ENCODE measurements at places on chromosomes 3 and 15.

GRCh38 chr3:104951426-104951825 lies 415.3 kb upstream of the ALCAM start:
- no peak for DNase-seq

DNA sequence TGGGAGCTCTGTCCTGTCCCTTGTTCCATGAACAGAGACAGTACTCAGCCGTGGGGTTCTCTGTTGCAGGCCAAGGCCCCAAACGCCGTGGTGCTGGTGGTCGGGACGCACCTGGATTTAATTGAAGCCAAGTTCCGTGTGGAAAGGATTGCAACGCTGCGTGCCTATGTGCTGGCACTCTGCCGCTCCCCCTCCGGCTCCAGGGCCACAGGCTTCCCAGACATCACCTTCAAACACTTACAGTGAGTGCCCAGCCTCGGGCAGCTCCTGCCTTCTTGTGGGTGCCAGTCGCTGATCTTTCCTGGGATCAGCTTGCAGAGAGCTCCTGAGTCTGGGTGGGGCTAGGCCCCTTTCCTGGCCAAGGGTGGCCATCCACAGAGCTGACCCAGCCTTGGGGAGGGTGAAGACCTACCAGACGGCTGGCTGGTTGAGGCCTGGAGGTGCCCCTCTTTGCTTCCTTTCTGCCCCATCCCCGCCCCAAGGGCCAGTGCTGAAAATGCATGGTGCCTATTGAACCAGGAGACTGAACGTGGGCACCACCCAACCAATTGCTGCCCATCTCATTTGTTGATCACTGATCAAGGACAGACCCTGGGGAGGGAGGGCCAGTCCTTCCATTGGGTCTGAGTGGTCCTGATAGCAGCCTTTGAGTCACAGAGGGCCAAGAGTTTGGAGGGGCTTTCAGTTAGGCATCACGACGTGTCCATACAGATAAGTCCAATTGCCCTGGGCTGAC lies 106.9 kb downstream of the LRRK1 start:
- no peak for DNase-seq

- DNase-seq: no peak
These were observed 21.6 kb upstream of the SPTBN5 start for GRCh38 chr15:41915255-41915994.

- DNase-seq: no peak
These were observed 19.9 kb downstream of the NOX5 start for GRCh38 chr15:69034352-69034751.

GRCh38 chr15:70382009-70382749 lies 284.5 kb upstream of the TLE3 start:
- no peak for DNase-seq

- no peak for DNase-seq
These were observed 150.7 kb upstream of the NR2E3 start for GRCh38 chr15:71659730-71660067.

GRCh38 chr3:174938102-174938501 lies 79.0 kb downstream of the NAALADL2 start:
- DNase-seq: no peak

DNA sequence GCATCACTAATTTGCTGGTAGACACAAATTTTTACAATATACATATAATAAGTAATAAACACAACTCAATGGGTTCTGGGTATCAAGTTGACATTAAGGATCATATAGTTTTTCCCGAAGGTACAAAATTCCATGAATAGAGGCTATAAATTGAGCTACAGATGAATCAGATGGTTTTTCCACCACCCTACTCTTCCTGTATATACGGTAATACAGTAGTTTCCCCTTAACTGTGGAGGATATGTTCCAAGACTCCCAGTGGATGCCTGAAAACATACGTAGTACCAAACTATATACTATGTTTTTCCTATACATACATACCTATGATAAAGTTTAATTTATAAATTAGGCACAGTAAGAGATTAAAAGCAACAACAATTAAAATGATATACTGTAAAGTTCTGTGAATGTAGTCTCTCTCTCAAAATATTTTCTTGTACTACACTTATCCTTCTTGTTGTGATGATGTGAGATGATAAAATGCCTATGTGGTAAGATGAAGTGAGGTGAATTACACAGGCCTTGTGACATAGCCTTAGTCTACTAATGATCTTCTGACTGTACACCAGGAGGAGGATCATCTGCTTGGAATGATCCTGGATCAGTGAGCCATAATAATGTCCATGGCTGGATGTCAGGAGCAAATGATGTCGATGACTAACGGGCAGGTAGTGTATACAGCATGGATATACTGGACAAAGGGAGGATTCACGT lies 116.7 kb downstream of the NR1I2 start:
- no peak for DNase-seq

- DNase-seq: no peak
These were observed 156.8 kb downstream of the ATP10A start for GRCh38 chr15:25706176-25706955.

- no peak for DNase-seq
These were observed 78.3 kb upstream of the CDIN1 start for GRCh38 chr15:36501063-36501678.

DNA sequence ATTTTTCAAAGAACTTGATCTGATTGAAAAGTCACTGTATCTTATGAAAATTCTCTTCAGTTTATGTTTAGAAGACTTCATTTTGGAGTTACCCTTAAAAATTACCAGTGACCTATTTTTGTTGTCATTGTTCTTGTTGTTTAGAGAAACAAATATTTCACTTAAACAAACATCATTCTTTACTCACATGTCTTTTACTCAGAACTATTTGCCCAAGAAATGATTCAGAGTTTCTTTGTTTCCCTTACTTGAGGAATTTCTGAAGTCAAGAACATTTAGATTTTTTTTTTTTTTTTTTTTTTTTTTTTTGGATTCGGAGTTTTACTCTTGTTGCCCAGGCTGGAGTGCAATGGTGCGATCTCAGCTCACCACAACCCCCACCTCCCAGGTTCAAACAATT lies 259.6 kb upstream of the UBE2E1 start:
- DNase-seq: no peak

DNA sequence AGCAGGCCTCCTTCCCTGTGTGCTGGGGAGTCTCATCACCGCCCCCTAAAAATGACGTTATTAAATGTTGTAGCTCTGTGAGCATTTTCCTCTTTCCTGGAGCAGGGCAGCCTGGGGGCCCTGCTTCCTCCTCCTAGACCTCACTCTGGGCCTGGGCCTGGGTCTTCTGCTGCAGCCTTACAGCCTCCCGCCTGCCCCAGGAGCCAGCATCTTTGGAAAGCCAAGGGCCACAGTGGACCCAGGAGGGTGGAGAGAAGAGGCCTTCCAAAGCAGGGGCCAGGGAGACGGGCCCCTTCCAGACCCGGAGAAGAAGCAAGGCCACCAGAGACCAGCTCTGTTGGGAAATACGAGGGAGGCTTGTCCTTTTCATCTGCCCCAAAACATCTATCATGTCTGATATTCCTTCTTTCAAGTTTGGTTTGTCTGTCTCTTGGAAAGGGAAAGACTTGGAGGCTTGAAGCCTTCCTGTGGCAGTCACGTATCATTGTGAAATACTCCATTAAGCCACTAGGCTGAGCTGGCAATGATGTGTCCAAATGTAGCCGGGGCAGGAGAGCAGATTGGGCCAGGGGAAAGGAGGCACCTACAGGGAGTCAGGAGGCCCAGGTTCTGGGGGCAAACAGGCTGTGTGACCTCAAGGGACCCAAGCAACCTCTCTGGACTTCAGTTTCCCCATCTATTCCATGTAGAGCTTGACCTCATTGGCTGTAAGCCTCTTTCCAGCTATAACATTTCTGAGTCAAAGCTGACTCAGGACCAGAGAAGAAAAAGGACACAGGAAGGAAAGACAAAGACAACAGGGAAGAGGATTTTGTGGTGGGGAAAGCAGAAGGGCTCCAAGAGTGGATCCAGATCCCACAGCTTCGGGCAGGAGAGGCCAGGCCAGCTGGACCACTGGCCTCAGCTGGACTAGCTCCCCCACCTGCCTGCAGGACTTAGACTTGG lies 31.1 kb downstream of the CYP11A1 start:
- DNase-seq: no peak

GRCh38 chr3:58217209-58217811 lies 6.5 kb upstream of the DNASE1L3 start:
- DNase-seq: peak; percentile 25

GRCh38 chr3:124363476-124363875 lies 366.8 kb upstream of the UMPS start:
- no peak for DNase-seq

DNA sequence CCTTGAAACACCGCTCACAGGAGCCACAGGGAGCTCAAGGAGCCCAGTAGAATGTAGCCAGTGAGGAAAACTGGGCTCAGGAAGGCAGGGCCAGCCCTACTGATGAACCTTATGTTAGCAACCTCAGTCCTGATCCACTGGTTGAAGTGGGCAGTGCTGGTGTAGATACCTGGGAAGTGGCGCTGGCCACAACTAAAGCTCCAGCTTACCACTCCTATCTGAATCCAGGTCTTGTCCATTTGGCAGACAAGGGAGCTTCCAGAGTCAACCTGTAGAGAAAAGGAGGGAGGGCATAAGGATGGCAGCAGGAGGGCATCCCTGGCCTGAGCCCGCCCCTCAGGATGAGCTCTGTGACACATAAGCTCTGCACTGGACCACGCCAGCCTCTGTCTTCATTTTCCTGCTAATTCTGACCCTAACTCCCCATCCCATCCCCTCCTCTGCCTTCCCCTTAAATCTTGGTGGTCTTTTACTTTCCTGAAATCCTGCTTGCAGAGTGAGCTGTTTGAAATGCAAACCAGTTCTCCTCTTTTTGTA lies 2.1 kb upstream of the PRSS50 start:
- DNase-seq: no peak

DNA sequence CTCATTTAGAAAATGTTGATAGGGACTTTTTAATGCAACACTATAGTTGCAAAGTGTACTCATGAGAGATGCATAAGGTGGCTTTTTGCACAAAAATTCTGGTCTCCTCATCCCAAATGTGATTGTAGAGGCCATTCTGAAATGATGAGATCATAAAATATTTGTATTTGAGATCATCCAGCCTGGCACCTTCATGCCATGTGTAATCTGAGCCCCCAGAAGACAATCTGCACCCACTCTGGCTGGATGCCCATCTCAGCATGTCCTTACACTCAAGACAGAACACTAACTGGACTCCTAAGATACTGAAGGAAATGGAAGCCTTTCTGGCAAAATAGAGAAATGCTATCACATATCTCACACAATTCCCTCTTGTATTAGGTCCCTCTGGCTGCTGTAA lies 49.2 kb downstream of the SLC7A14 start:
- DNase-seq: no peak

DNA sequence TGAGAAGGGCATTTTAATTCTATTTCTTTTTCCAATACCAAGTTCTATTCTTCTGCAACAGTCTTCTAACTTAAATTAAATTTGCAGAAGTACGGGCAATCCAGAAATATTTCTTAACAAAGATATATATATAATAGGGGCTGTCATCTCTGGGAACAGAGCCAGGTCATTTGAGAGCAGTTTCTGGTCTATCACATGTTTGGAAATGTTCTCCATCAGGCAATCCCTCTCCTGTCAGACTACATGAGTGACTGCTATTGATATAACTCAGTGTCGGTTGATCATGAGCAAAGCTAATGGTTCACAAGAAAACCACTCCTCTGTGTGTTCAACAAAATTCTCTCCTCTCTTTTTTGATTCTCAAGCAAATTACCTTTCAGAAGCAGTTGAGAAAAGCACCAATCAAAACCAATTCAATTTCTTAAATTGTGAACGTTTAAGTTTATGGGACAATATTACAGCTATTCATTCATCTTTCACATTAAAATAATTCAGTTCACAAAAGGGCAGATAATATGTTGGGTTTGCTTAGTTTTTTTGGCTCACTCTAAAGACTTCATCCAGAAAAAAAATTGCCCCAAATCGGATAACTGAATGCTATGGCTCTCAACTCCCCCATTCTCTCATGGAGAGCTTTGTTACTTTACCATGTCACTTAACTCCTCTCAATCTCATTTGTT lies 152.9 kb upstream of the TGFBR2 start:
- no peak for DNase-seq

GRCh38 chr15:63499611-63500010 lies 4.8 kb upstream of the USP3 start:
- no peak for DNase-seq

GRCh38 chr3:197807969-197808587 lies 17.0 kb downstream of the LRCH3 start:
- DNase-seq: no peak

DNA sequence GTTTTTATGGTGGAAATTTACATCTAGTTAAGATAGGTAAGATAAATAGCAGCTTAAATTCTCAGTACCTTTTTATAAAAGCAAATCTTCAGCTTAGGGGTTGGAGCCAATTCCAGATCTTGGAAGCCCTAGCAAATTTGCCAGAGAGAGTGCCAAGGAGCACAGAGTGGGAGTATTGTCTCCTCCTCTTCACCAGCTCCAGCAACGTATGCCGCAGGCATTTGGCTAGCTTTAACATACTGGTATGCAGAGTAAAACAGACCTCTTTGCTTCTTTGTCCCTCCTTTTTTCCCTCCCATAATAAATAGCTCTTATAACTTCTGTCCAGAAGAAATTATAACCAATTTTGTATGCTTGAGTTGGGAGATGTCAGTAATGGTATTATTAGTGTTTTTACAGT lies 140.4 kb downstream of the DIPK2A start:
- DNase-seq: no peak

GRCh38 chr3:31723701-31724100 lies 191.0 kb downstream of the STT3B start:
- no peak for DNase-seq

GRCh38 chr15:35061161-35061824 lies 23.8 kb downstream of the NANOGP8 start:
- DNase-seq: no peak

GRCh38 chr15:45539680-45540079 lies 17.1 kb upstream of the SLC30A4 start:
- DNase-seq: no peak

DNA sequence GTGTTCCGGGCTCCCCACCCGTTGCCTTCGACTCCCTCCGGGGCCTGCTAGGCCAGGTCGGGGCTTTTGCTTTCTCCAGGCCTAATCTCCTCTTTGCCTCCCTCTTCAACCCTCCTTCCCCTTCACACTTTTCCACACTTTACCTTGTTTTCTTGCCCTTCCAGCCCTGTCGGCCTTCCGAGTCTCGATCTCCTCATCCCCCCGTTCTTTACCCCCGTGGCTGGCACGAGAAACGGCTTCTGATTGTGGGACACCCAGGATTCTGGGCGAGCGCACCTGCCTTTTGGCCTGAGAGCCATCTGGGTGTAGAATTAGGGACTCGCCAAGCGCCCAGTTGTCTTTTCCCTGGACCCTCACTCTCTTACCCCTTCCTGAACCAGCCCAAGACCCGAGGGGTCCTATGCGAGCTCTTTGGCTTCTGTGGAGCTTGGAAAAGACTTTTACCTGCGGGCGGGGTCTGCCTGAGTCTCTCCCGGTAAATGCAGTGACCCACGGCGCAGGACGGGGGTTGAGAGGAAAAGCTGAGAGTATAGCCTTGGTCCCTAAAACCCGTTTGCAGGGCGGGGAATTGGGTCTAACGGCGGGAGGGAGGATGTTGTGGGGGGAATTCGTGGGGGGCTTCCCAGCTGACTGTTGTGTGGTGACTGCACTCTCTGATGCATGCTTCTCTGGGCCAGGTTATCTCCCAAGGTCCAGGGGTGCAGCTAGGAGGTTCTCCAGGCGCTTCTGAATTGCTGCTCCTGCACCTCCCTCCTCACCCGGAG lies 5.5 kb upstream of the ONECUT1 start:
- no peak for DNase-seq

All from activated CD8-positive, alpha-beta memory T cell treated with anti-CD3 and anti-CD28 coated beads for 1 hour (primary cell).